Vagina (tissue), 2 donors: ENCODE measurements at places on chromosomes 3 and 15.

GRCh38 chr3:65712140-65712539, 326.6 kb downstream of the MAGI1 start:
- DNase-seq: no peak

DNA sequence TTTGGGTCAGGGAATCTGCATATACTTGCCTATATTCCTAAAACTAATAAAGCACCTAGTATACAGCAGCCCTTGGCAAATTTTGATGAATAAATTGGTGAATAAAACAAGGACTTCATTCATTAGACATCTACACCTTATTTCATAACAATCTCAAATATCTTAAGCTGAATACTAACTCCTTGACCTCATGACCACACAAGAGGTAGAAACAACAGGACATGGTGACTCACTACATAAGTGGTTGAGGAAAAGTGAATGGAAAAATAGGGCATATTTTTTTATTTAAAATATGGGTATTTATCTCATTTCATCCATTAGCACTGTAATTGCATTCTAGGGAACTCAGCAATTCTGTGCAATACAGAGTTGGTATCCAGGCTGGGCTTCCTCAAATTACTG, 7.8 kb upstream of the STAC start:
- DNase-seq: no peak

GRCh38 chr15:45431511-45431910, 53.2 kb upstream of the GATM start:
- no peak for DNase-seq

GRCh38 chr3:46097691-46098241, 70.5 kb upstream of the XCR1 start:
- peak; percentile 91 for DNase-seq

DNA sequence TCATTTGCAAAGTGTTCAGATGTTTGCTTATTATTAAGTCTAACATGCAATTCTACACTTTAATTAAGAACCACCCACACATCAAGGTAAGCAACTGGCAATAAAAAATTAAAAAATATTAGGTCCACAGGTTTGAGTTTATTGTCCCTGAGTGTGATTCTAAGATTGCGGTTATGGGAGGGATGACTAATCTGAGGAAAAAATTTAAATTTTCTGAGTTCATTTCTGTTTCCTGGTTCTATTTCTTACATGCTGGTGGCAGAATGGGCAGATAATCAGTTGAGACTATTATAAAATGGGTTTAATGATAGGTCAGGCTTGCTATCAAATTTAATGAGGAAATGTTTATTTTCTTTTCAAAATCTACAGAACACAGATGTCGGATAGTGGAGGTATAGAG, 105.9 kb downstream of the TP63 start:
- DNase-seq: no peak

DNA sequence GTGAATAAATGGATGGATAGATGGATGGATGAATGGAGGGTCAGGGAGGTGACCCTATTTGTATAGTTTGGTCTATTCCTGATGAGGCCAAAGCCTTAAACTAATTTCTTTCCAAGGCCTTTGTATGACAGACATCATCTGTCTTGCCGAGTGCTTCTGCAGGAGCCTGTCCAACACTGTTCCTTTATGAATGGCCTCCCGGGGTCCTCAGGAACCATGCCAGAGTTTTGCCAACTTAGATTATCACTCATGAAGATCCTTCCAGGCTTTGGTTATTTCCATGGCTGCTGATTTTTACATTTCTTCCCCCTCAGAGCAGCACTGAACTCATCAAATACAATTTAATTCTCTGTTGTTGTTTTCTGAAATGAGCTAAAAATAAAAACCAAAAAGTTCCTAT, 133.0 kb upstream of the SOX2 start:
- no peak for DNase-seq

DNA sequence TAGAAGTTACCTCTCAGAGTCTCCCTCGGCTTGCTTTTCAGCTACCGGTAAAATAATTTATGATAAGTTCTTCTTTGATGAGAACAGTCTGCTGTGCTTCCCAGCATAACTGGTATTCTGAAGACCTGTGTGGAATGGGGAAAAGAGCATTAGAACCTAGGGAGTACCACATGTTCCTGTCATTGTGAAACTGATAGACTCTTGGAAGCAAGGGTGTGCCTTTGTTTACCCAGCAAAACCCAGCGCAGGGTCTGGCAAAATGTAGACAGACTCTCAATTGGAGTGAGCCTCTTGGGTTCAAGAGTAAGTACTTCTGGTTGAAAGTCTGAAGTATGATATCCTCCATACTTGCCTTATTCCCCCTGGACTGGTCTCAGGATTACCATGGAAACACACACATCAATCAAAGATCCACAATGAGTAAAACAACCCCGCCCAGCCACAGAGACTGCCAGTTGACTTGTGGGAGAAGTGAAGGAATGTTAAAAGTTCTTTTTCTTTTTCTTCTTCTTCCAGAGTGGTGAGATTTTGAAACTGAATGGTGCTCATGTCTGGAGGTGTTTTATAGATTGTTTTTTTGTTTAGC, 652.4 kb upstream of the NAALADL2 start:
- no peak for DNase-seq

DNA sequence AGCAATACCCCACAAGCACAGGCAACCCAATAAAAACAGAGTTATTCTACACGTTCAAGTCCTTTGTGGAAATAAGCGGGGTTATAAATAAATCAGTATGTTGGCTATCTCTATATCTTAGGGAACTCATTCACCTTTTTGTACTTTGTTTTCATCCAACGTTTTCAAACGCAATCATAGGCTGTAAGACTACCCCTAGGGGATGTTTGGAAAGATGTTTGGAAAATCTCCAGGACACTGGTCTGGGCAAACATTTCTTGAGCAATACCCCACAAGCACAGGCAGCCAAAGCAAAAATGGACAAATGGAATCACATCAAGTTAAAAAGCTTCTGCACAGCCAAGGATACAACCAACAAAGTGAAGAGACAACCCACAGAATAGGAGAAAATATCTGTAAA, 70.1 kb downstream of the CLDN11 start:
- DNase-seq: no peak

- DNase-seq: no peak
Observed at GRCh38 chr3:75395580-75396315, 268.4 kb upstream of the FRG2C start.

- no peak for DNase-seq
Observed at GRCh38 chr15:71278989-71279756, 163.9 kb downstream of the THSD4 start.

- DNase-seq: no peak
Observed at GRCh38 chr15:35522061-35522460, 23.9 kb downstream of the DPH6 start.

DNA sequence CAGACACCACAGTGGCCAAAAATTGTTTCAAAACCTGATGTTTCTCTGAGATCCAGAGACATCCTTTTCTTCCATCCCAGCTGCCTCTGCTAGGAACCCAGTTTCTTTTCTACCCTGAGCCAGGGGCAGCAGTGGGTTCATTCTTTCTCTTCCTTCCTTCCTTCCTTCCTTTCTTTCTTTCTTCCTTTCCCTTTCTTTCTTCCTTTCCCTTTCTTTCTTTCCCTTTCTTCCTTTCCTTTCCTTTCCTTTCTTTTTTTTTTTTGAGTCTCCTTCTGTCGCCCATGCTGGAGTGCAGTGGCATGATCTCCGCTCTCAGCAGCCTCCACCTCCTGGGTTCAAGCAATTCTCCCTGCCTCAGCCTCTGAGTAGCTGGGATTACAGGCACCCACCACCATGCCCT, 30.7 kb upstream of the COPG1 start:
- DNase-seq: no peak

DNA sequence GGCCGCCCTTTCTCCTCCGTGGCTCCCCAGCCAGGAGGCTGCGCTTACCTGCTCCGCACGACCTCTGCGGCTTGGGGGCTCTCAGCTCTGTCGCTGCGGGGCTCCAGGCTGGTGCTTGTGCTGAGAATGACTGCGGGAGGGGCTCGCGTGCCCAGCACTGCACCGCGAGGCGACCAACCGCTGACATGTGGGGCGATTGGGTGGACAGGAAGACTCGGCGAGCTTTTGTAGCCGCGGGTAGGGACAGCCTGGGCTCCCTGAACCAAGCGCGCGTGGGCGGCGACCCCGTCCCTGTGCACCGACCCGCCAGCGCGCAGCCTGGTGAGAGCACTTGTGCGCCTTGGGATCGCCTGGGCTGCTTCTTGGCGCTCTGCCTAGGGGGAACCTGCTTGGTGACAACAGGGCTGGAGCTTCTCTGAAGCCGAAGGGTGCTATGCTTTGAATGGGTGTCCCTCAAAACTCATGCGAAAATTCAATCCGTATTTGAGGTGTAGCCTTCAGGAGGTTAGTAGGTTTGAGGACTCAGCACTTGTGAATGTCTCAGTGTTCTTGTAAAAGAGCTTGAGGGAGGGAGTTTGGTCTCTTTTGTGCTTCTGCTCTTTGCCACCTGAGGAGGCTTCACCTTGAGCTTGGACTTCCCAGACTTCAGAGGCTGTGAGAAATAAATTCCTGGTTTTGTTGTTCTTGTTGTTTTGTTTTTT, 50.4 kb downstream of the IL12A start:
- no peak for DNase-seq

GRCh38 chr3:14117468-14118399, 6.9 kb downstream of the CHCHD4 start:
- no peak for DNase-seq

GRCh38 chr15:91496754-91497691, 356.5 kb upstream of the SLCO3A1 start:
- no peak for DNase-seq

DNA sequence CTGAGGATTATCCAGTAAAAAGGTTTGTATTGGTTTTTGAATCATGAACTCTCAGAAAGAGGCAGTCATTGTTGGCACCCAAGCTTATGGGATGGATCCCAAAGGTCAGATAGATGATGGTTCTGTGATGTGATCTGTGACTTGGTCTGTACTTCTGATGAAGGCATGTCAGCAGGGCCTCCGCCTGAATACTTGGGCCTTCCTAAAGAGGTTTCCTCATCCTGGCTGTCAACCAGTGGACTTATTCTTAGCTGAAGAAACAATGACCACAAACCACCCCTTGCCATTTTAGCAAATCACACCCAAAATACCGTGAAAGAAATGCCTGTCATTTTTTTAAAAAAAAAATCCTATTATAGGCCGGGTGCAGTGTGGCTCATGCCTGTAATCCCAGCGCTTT, 48.2 kb upstream of the SLC9A9 start:
- DNase-seq: no peak

DNA sequence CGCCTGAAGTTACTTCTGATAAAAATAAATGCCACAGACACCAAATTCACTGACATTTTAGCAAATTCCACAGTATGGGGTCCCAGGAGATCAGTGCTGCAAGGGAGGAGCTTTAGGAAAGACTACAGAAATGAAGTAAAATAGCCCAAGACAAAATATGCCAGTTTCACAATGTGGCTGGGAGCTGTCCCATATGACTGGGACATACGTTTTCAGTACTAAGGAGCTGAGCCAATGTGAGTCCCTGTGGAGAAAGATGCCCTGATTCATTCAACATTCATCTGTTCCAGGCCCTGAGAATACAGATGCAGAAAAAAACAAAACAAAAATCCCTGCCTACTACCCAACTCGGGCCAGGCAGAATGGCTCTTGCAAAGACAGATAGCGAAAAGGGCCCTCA, 63.4 kb upstream of the FAM174B start:
- DNase-seq: no peak

DNA sequence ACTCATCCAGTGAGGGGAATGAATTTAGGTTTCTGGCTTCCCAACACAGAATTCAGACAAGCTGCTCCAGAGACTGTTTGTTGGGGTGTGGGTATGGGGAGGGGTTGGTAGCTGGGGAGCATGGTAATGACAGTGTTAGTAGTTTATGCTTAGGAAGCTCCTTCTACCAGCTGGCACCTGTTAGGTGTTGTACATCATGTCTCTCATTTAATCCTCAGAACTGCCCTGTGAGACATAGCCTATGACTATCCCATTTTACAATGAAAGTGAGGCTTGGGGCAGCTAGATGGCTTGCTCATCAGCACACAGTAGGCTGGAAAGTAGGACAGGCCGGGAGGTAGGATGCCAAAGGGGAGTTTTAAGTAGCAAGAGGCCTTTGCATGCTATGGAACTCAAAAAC, 2.5 kb downstream of the EIF4E3 start:
- DNase-seq: no peak
